Fibroblast of skin of abdomen (primary cell): ENCODE measurements at places on chromosomes 6 and 20.

GRCh38 chr20:25191689-25192088 is 3.8 kb upstream of the ENTPD6 start:
- no peak for DNase-seq

- peak; percentile 55 for DNase-seq
Measured at GRCh38 chr6:146813554-146813953, 214.8 kb downstream of the ADGB start.

- no peak for DNase-seq
Measured at GRCh38 chr20:2000285-2000684, 6.4 kb upstream of the PDYN start.

- DNase-seq = no peak
Measured at GRCh38 chr6:134584847-134585516, 267.1 kb upstream of the SGK1 start.

DNA sequence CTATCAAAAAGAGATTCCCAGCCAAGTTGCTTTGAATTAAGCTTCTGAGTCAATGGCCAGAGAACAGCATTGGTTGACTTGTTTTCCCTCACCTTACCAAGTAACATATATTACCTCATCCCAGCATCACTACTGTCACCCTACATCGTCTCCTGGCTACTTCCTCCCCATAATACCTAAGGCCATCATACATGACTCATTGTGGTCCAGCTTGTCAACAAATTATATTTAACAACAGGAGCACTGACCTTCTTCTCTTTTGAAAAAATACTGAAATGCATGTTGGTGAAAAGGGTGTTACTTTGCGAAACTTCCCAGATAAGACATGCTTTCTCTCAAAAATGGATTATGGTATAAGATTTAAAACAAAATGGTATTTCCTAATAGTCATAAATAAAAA is 106.9 kb downstream of the TBX18 start:
- DNase-seq = no peak

DNA sequence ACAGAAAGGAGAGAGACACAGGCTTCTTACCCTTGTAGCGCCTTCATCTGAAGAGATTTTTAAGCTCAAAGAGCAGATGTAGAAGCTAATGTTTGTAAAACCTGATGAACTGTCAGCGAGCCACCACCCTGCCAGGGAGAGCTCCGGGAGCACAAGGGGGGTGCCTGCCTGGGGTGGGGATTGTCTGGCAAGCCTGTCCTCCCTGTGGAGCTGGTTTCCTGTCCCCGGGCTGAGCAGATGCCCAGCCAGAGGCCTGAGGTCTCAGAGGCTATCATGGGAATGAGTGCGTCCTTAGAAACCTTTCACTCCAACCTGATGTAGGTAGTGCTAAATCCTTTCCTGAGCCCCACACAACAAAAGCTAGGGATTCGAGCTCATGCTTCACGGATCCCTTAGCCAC is 41.9 kb upstream of the NR2E1 start:
- DNase-seq = no peak

GRCh38 chr6:33960345-33961313 is 156.8 kb upstream of the MLN start:
- no peak for DNase-seq

- DNase-seq = no peak
Measured at GRCh38 chr6:106114492-106114891, 28.4 kb downstream of the PRDM1 start.

DNA sequence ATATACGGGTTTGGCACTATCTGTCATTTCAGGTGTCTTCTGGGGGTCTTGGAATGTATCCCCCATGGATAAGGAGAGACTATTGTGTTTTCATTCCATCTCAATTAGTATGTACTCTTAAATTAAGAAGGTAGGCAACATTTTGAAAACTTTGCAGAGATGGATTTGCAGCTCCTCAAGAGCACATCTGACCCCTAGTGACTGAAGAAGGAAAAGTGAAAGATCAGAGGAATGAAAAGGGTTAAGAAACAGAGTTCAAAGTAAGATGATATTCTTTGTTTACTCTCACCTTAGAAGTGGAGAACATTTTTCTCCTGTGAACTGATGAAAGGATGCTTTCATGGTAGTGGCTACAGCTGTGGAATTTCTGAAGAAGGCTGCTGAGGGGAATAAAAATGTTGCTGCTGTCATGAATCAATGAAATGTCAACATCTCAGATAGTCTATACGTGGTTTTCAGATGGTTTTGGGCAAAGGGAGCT is 41.5 kb downstream of the SH3BGRL2 start:
- DNase-seq = peak; percentile 32

- no peak for DNase-seq
Measured at GRCh38 chr6:137471986-137472385, 22.2 kb downstream of the OLIG3 start.

DNA sequence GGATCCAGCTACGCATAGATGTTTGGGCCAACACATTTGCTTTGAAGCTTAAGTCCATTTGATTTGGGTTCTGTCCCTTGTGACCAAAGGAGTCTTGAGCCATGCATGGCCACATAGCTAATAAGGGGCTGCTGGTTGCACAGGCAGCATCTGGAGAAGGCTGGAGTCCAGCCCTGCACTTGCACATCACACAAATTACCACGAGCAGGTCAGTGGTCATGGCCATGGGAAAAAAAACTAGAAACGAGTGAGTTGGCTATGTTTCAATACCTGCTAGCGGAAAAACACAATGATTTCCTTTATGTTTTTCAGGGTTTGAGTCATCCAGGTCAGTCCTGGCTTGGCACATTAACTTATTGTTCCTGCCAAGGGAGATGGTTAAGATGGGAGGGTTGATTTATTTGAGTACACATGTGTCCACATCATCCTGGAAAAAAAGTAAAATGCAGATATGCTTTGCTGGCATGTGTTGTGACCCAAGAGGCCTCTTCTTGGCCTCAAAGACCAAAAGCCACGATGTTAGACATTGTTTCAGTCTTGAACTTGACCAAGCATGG is 5.6 kb upstream of the STX16 start:
- DNase-seq = peak; percentile 48

DNA sequence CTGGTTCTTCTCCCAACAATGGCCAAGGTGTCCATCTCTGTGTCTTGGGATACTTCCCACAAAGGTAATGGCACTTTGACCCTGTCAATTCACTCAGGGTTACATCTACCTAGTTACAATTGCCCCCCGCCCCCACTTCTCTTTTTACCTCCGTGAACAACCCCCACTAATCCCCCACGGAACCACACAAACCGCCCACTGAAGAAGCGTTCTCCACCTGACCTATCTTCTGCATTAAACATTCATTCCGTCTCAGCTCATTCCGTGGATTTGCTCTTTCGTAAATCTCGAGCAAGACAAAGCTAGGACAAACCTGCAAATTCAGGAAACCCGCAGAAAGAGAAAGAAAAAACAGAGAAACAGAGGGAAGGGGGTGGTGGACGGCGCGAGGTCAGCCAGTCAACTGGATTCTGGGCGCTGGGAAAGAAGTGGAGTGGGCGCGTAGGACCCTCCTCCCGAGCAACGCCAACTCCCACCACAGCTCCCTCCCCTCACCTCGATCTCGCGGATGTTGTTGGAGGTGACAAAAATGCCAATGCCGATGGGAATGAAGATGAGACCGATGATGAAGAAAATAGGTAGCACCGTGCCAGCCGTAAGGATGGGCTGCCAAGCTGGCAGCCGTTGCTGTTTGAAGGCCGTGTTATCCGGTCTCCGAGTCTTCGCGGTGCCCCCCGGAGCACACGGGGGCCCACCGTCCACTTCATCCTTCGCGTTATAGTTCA is 523 bp downstream of the TMEM30A start:
- DNase-seq = peak; percentile 28

GRCh38 chr20:55964790-55965189 is 40.5 kb downstream of the CBLN4 start:
- DNase-seq = no peak

DNA sequence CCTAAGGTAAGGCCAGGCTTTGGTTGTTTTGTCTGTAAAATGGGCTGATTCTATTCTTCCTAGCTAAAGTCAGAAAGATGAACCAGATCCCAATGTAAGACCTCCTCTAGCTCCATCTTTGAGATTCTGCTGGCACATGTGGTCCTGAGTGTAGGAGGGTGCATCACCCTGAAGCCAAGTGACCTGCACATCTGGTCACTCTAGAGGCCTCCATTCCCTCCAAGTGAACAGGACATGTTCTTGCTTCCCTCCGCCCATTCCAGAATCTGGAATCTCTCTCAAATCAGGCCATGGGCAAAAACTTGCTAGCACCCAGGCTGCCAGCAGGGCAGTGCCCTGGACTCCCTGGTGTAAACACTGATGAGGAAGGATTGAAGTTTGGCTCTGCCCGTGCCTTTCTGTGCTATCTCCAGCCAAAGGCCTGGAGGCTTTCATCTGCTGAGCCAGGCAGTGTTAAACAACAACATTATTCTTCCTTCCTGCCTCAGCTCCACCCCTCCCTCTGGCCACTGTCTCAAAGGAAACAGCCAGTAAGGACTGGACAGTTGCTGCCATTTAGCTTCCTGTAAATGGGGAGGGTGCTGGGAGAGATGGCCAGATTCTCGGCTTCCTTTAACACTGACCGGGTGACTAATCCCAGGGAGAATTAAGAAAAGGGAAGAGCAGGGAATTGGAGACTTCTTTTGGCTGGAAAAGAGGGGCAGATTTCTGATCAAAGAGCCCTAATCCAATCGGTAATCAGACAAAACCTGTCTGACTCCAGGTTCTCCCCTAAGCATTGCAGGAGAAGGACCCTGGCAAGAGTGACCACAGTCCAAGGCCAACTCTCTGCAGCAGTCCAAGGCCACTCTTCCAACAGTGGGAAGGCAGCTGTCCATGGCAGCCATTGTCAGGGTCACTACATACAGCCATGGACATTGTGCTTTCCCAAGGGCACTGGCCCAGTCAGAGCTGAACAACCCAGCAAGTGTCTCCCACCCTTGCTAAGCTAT is 19.5 kb upstream of the ADGRF1 start:
- DNase-seq = no peak

DNA sequence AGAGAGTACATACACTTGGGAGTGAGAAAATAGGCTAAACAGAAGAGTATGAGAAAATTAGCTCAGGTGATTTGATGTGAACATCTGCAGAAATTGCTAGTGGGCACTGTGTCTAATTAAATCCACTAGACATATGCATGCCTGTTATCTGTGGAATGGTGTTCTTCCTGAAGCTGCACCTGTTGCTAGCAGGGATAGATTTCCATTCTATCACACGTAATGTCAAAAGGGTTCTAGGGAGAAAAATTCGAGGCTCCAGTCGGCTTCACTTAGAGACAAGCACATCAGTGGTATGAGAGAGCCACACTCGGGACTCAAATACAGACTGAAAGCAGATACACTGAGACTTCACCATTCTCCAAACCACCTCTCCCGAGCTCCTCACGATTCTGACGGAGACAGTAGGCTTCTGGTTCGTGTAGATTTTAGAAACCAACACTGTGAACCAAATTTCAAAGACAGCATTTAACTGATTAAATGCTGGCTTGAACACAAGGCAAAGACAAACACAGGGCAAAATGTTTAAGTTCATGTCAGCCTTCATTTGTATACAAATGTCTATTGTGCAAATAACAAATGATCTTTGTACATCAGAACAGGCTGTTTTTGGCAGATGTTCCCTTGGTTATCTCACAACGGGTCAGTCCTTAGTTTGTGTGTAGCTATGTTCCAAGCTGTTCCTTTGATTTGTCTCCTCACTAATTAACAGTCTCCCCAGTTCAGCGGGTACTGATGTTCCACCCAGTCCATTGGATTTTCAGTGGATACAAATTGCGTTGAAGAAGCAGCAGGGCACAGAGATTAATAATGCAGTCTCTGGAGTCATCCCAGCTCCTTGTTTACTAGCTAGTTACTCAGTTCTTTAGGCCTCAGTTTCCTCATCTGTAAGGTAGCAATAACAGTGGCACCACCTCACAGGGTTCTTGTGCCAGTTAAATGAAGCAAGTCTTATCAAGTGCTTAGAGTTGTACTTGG is 131.0 kb upstream of the IFNGR1 start:
- DNase-seq = no peak

DNA sequence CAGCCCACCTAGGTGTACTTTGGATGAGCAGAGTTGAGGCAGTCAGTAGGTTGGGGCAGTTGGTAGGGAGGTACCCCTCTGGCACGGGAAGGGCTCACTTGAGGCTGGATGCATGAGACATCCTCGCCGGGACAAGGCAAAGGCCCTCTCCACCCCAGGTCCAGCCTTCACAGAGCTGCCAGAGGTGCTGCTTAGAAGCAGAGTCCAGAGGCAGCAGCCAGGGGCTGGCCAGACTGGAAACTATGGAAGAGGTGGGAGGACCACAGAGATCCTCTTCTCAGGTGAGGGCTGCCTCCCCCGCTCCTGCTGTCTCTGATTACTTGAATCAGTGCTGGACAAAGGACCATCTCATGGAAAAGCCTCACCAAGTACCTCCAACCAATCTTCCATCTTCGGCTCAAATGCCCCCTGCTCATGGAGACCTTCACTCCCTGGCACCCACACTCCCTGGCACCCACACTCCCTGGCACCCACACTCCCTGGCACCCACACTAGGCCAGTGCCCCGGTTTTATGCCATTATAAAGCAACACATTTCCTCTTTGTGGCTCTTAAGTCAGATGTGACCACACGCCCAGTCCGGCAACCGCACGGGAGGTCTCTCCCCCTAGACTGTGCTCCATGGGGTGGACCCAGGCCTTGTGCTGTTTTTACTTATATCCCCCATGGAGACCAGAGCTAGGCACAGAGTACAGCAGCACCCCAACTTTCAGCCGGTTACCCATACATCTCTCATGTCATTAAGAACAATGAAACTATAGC is 100.1 kb downstream of the YTHDF1 start:
- DNase-seq = no peak

GRCh38 chr20:38321959-38322598 is 18.1 kb downstream of the BPI start:
- DNase-seq = peak; percentile 58

- DNase-seq = peak; percentile 13
Measured at GRCh38 chr20:63082308-63082938, 75.7 kb upstream of the BHLHE23 start.

- peak; percentile 48 for DNase-seq
Measured at GRCh38 chr6:2196079-2196679, 49.2 kb downstream of the GMDS start.

DNA sequence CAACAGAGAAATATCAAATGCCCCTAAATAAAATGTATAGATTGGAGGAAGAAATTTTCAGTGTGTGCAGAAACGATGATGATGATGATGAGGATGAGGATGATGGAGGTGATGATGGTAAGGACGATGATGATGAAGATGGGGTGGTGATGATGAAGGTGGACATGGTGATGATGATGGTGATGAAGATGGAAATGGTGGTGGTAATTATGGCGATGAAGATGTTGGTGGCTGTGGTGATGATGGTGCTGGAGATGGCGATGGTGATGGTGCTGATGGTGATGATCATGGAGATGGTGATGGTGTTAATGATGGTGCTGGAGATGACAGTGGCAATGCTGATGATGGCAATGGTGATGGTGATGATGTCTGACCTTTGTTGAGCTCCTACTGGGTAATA is 141.2 kb downstream of the DHX35 start:
- DNase-seq = no peak

DNA sequence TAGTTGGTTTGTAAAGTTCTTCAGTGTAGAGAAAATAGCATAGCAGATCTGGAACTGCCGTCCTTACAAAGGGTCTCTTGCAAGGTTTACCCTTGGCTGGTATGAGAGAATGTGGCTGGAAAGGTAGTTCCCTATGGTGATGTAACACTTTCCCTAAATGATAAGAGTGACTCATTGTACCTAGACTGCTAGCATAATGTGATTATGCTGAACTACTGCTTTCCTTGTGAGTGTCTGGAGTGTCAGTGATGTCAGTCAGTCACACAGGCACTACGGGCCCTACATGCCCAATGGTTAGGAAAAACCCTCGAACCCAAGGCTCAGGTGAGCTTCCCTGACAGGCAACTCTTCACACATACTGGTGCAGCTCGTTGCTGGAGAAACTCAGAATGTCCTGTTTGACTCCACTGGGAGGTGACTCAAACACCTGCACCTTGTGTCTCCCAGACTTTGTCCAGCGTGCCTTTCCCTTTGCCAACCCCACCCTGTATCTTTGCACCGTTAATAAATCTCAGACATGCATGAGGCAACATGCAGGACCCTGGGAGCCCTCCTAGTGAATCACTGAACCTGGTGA is 28.4 kb upstream of the LY86 start:
- DNase-seq = no peak
